ENCODE measurements at places on chromosomes 5 and 9. TPM values are rescaled to one million over a fixed set of nuclear protein-coding genes. Genes with fewer than 3 reads are reported as not detected.

Gene CARD9
- 17.6 TPM for total RNA-seq

Gene TMEM171
- not detected for total RNA-seq

GRCh38 chr9:99411068-99411467 is 189.0 kb downstream of the SEC61B start:
- DNase-seq = no peak

GRCh38 chr5:126450346-126450745 is 27.1 kb downstream of the GRAMD2B start:
- no peak for DNase-seq

- no peak for DNase-seq
Measured at GRCh38 chr5:77518304-77518703, 26.2 kb upstream of the WDR41 start.

- DNase-seq = no peak
Measured at GRCh38 chr5:125316915-125317535, 570.6 kb upstream of the ZNF608 start.

- DNase-seq = no peak
Measured at GRCh38 chr5:101679816-101680215, 616.3 kb downstream of the SLCO4C1 start.

DNA sequence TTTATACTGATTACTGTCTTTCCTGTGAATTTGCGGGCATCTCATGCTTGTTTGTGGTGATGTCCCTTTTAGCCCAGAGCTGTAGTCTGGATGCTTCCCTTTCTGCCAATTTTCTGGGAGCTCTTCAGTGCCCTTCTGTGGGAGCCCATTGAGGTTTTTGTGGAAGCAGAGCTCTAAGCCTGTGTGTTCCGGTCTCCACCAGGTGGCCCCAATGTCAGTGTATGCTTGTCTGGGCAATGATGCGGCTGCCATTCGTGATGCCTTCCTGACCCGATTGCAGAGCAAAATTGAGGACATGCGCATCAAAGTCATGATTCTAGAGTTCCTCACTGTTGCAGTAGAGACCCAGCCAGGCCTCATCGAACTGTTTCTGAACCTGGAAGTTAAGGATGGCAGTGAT is 35.1 kb downstream of the SH3GLB2 start:
- no peak for DNase-seq

DNA sequence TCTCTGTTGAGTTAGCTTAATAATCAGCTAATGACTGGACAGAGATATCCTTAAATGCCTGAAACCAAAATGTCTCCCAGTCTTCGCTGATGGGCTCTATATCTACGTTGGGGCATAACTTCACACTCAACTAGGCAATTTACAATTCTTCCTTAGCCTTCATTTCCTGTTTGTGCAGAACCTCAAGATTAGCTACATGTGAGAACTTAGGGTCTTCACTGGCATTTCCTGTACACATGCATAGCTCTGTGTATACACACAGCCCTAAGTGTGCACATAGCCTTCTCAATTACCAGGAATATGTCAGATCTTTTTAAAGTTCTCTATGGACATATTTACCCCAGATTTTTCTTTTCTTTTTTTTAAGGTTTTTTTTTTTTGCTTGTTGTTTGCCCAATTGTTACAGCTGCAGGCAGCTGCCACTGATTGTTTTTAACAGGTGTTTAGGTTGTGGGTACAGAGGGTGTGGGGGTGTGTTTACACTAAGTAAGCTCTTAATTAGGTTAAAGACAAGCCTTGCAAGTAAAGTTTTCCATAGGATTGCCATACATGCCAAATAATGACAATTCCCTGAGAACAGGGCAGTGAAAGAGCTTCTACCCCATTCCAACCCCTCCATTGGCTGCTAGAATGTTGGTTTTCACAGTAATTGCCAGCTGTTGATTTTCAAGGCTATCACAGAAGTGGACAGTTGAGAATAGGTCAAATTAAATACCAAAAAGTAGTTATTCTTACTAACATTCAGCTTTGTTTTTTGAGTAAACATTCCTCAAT is 441.0 kb downstream of the TLE4 start:
- DNase-seq = no peak

Gene FBLL1
- total RNA-seq = not detected

DNA sequence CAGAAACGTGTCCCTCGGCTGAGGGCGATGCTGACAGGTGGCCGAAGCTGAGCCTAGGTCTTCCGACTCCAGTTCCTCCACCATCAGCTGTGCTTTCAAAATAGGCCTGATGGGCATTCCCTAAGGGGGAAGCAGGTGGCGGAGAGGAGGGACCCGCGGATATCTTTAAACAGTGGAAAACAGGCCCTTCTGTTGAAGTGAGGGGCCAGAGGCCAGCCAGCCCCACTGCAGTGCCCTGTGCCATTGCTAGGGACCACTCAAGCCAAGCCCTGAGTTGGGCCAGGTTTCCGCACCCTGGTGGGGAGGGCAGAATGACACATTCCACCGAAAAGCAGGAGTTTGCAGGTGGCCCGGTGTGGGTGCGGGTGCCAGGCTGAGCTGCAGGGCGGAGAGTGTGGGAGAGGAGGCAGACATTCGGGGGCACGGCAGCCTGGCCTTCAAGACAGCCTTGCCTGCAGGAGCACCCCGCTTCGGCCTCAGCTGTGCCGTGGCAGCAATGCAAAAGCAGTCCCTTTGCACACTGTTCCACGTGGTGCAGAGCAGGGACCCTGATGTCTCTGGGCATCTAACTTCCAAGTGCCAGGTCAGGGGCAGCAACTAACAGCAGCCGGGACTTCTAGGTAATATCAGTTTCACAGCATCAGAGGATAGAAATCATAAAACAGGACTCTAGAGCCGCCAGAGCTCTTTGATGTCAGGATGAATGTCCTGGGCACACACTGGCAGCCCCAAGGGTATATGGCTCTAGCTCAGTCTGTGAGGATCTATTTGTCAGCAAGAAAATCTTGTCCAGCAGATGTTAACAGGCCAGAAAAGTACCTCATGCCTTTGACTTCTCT is 17.2 kb downstream of the HNRNPH1 start:
- DNase-seq = no peak

DNA sequence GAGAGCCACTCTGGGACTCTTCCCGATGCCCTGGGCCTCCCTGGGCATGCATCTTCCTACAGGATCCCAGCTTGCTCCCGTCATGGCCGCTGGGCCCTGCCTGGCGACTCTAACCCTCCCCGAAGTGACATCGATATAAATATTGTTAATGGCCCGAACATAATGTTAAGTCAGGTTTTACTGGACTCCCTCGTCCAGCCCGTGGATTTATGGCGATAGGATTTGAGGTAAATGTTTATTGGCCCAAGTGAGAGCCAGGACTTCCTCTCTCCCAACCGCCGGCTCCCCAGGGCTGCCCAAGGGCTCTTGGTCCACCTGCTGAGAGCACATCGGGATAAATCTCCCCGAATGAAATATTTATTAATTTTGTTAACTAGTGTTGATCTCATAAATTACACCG is 246.3 kb downstream of the PBX3 start:
- DNase-seq = no peak
